ENCODE measurements at places on chromosomes 6 and 20. TPM values are rescaled to one million over a fixed set of nuclear protein-coding genes. Genes with fewer than 3 reads are reported as not detected.

- no peak for DNase-seq
Measured at GRCh38 chr6:57127763-57128162, 37.8 kb downstream of the ZNF451 start.

Gene RCAN2
- 0.06 TPM for polyA plus RNA-seq

DNA sequence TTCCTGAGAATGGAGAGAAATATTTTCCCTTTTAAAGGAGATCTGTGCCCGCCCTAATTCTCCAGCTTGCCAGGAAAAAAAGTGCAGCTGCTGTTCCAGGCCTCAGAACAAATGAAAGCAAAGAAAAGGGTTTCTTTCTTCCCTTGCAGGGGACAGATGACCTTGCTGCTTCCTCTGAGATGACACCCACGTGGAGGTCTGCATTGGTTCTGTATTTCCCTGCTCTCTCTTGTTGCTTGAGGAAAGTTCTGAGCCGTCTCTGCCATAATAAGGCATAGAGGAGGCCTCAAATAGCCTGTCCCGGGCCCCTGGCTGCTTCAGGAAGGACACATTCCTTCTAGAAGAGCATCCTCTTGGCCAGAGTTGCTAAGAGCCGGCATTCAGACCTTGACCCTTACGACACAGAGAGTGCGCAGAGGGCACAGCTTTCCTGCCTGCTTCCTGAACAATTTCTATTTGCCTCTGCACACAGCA, 501.8 kb upstream of the SULF2 start:
- DNase-seq = no peak

DNA sequence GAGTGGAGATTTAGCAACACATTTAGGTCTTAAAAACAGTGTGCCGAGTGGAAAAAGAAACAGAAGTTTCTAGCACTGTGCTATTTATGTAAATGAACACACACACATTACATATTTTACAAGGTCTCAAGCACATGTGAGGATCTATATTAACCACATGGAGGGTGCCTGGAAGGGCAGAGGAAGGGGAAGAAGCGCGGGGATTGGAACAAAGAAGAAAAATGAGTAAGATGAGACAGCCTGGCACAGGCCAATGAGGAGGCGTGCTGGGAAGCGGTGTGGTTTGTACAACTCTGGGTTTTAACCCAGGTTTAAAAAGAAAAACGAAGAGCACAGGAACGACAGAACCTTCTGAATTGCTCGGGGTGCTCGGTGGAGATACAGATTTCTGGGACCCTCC, 5.7 kb downstream of the KCNG1 start:
- DNase-seq = no peak

DNA sequence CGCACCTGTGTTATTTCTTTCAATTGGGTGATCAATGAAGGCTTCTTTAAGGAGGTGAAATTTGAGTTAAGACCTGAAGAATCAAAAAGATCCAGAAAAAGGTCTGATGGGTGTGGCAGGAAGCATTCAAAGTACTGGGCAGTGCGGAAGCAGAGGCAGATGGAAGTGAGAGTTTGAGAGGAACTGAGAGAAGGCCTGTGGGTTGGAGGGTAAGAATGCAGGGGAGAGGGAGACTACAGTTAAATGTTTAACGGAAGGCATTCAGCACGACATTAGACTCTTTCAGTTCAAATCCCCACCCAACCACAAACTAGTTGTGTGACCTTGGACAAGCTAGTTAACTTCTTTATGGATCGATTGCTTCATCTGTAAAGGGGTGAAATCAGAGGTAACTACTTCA, 50.5 kb upstream of the GCM1 start:
- DNase-seq = no peak

GRCh38 chr6:119306396-119306968, 43.1 kb downstream of the MAN1A1 start:
- no peak for DNase-seq

DNA sequence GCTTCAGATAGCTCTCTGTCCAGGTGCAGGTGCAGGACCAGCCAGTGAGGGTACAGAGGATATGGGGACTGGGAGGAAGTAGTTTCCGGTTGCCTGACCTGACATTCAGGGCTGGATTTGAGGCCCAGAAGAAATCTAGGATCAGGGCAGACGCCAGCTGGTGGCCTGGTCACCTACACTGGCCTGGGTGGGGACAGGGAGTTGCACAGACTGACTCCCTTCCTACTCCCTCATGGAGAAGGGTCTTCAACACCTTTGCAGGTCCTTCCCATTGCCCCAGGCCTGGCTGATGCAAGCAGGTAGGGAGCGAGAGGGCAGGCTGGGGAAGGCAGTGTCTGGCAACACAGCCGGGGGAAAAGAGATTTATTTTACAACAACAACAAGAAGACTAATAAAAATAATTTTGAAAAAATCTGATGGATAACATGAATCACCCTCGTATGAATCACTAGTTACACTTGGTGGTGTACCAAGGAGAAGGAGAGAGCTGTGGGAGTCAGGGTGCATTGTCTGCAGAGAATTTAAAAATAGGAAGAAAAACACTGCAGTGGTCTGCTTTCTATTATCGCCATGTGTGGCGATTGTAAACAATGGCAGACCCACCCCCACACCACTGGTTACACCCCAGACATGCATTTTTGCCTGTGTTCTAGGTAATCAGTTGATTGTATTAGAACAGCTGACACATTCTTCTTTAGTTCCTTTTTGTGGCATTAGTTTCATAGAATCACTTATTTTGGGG, 62.3 kb upstream of the SNX9 start:
- no peak for DNase-seq

GRCh38 chr6:160388922-160389321, 40.7 kb downstream of the SLC22A3 start:
- DNase-seq = no peak

Gene CD109
- polyA plus RNA-seq = 0.10 TPM

GRCh38 chr20:18928626-18929025, 115.0 kb downstream of the SCP2D1 start:
- no peak for DNase-seq

- no peak for DNase-seq
Measured at GRCh38 chr20:7723284-7723683, 217.0 kb downstream of the HAO1 start.

GRCh38 chr20:15977758-15978157, 595.5 kb downstream of the KIF16B start:
- DNase-seq = no peak

- no peak for DNase-seq
Measured at GRCh38 chr6:31357886-31358285, 907 bp upstream of the HLA-B start.

- DNase-seq = no peak
Measured at GRCh38 chr6:117674503-117674902, 766 bp upstream of the NUS1 start.

- no peak for DNase-seq
Measured at GRCh38 chr6:3627956-3628835, 123.3 kb downstream of the PXDC1 start.

Gene RPS21
- polyA plus RNA-seq = 1,968 TPM

GRCh38 chr6:119463081-119463626, 113.6 kb upstream of the MAN1A1 start:
- DNase-seq = no peak

GRCh38 chr20:63688228-63689045, 8.0 kb upstream of the TNFRSF6B start:
- no peak for DNase-seq

- no peak for DNase-seq
Measured at GRCh38 chr6:18036781-18037180, 49.3 kb upstream of the KIF13A start.

Gene CSE1L
- polyA plus RNA-seq = 24.1 TPM

Gene MUCL3
- polyA plus RNA-seq = not detected

Gene SIGLEC1
- polyA plus RNA-seq = not detected

DNA sequence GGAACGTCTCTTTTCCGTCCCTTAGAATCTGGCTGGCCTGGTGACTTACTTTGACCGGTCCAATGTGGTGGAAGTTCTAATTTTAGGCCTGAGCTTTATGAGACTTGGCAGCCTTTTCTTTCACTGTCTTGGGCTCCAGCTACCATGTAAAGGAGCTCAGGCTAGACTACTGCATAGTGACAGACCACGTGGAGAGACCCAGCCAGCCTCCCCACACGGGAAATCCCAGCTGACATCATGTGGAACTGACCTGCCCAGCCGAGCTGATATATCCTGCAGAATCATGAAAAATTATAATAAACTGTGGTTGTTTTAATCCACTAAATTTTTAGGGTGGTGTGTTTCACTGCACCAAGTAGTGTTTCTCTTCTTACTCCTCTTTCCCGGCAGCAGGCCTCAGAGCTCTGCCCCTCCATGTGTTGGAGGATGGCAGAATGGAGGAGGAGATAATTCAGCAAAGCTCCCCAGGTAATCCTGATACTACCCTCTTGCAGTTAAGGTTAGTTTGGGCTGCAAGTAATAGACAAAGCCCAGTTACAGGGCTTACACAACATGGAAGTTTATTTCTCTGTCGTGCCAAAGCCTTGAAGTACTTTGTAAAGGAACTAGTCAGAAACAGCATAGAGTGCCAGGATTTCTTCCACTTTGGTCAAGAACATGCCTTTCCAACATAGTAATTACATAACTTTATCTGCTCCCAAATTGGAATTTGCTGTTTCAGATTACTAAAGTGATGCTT, 87.5 kb downstream of the SH3BGRL2 start:
- no peak for DNase-seq

GRCh38 chr6:156914181-156914580, 137.0 kb downstream of the ARID1B start:
- no peak for DNase-seq

GRCh38 chr6:52102405-52102804, 15.0 kb upstream of the PKHD1 start:
- DNase-seq = no peak

DNA sequence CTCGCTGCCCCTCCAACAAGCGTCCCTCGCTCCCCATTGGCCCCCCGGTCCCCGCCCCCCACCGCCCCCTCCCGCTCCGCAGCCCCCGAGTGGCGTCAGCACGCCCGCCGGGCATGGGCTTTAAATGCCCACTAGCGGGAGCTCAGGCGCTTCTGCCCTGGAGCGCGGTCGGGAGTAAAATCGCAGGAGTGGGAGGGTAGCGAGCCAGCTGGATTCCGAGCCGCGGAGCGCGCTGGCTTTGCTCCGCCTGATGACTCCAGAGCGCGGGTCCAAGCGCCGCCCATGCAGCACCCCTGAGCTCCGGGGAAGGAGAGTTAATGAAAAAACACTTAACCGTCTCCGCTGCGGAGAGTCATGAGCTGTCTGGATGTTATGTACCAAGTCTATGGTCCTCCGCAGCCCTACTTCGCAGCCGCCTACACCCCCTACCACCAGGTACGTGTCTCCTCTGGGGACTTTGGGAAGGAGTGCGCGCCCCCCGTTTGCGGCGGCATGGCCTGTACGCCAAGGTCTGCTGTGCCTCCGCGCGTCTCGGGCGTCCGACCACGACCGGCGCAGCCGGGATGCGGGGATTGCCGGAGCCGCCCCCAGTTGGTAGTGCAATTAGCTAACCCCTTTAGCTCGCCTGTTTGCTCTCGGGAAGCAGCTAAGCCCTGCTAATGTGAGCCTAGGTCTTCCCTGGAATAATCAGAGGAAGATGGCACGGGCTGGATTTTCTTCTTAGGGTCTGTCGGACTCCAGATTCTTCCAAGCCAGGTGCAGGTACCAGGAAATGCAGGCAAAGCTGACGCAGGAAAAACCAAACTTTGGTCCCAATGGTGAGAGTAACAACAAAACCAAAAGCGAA, at the start of gene VGLL2:
VGLL2 (plus strand) TSS at position 149 of the 847 bp plus-strand sequence; CDS start at position 355, 206 bp downstream.
- DNase-seq = no peak

- DNase-seq = no peak
Measured at GRCh38 chr6:83221276-83221675, 28.1 kb downstream of the RWDD2A start.

Gene LAMP5
- polyA plus RNA-seq = not detected

GRCh38 chr20:50865114-50865513, 66.1 kb downstream of the ADNP start:
- DNase-seq = no peak

- DNase-seq = no peak
Measured at GRCh38 chr6:51963980-51964379, 123.4 kb downstream of the PKHD1 start.

Gene PTCHD4
- not detected for polyA plus RNA-seq

DNA sequence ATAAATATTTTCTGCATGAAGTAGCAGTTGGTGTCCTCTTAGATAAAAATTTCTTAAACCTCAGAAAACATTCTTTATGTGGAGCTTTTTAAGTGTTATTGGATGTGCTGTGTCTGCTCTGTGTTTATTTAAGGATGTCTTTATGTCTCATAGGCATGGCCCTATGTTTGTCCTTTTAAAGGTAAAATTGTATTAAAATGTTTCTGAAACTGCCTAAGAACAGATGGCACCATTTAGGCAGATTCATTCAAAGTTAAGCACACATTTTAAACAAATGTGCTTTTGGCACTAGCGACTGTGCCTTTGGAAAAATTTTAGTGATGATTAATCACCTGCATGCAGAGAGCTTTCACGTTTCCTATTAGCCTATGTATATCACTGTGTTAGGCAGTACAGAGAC, 125.2 kb downstream of the KIF6 start:
- no peak for DNase-seq

Gene HLA-DQB1
- 1.4 TPM for polyA plus RNA-seq

Gene CD93
- 0.55 TPM for polyA plus RNA-seq

Gene GRM1
- polyA plus RNA-seq = not detected

Gene BPIFB1
- not detected for polyA plus RNA-seq

Gene DEFB110
- polyA plus RNA-seq = not detected

- DNase-seq = no peak
Measured at GRCh38 chr6:56833127-56833791, 121.6 kb upstream of the BEND6 start.

DNA sequence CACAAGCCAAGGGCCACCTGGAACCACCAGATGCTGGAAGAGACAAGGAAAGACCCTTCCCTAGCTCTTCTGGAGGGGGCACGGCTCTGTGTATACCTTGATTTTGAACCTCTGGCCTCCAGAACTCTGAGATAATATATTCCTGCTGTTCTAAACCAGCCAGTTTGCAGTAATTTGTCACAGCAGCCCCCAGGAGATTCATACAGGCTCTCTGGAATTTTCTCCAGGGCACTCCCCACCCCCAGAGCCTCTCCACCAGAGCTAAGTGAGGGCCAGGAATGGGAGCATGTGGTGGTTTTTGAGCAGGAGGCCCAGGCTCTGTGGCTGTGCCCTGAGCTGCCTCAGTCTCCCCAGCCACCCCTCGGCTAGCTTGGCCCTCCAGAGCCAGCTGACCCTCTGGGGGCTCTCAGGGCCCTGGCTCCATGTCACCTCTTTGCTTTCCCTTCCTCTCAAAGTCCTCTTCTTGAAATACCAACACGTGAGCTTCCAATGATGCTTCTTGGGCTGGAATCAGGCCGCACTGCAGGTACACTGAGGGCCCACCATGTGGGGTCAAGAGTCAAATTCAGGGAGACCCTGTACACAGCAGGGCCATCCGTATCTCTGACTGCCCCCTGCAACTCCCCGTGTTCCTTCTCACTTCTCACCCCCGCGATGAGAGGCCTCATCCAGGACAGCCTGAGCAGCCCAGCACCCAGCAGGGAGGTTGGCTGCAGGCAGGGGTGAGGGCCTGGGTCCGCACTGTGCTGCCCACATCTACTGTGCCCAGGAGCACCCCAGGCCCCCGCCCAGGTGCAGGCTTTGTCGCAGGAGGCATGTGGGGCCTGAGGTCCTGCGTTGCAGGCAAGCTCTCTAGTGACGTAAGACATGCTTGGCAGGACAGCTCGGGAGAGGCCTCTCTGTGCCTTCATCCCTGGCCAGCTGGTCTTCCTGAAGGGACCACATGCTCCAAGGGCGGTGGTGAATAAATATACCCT, 155.5 kb downstream of the ANKRD60 start:
- DNase-seq = no peak

Data from CD4-positive, alpha-beta memory T cell (primary cell).